ENCODE measurements at places on chromosomes 3 and 15.

DNA sequence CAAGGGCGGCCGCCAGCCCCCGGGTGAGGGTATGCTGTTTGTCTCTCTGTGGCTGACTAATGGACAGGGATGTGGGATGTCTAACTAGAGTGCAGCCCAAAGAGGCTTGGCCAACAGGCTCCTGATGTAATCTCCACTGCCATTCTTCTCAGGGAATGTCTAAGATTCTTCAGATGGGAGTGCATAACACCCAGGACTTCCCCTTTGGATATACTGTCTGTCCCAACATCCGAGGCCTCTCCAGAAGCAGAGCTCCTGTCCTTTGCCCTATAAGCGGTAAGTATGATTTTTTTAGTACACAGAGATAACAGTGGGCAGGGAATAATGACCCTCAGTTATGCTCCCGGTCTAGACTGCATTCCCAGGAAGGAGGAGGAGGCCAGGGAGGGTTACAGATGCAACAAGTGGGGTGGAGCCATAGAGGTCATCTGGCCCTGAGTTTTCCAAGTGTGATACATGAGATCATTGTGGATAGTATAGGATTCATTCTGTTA, 62.5 kb upstream of the SLCO2A1 start:
- no peak for DNase-seq

GRCh38 chr15:91408476-91409076, 308.5 kb downstream of the SV2B start:
- DNase-seq, result peak; percentile 4

DNA sequence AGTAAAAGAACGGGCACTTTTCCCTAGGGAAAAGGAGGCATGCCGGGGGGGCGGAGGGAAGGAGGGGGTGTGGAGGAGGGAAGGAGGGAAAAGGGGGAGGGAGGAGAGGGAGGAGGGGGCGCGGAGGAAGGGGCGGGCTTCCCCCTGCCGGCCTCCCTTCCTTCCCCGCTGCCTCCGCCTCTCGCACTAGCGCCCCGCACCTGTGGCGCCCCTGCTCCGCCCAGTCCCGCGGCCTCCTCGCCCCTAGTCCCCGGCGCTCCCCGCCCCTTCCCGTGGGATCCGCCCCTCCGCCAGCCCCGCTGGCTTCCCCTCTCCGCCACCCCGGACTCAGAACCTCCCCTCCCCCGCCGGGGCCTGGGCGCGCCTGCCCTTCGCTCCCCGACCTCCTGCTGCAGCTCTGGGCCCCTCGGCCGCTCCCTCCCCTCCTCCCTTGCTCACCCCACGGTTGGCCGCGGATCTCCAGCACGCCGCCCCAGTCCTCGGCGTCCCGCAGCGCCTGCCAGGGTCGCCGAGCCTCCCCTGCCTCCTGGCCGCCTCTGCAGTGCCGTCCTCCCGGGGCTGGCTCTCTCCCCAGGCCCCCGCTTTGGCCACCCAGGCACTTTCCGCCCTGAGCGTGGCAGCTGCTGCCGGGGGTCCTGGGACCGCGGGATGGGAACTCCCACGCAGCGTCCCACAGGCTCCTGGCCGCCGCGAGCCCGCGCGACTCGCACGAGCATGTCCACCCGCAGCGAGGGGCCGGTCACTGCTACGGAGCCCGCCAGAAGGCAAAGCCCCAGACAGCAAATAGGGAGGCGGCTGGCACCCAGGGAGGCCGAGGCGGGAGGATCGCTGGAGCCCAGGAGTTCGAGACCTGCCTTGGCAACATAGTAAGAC, 147.4 kb downstream of the TJP1 start:
- DNase-seq, result no peak

GRCh38 chr15:25545017-25545416, 106.2 kb upstream of the UBE3A start:
- no peak for DNase-seq

DNA sequence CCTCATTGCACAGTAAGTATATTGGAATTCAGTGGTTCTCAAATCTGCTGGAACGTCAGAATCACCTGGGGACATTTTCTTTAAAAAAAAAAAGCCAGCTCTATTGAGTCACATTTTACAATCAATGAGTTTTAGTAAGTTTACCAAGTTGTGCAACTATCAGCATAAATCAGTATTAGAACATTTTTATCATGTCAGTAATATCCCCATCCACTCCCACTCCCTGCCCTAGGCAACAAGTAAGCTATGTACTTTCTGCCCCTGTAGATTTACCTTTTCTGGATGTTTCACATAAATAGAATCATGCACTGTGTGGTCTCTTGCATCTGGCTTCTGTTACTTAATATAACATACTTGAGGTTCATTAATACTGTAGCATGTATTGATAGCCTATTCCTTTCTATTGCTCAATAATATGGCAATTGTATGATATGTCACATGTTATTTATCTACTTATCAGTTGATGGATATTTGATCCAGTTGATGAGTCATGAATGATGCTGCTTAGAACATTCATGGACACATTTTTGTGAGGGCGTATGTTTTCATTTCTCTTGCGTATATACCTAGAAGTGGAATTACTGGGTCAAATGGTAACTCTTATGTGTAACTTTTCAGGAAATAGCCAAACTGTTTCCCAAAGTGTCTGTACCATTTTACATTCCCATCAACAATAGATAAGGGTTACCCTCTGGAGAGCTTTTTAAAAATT, 180.5 kb downstream of the THSD4 start:
- DNase-seq, result no peak

GRCh38 chr3:184815046-184815930, 3.3 kb downstream of the VPS8 start:
- no peak for DNase-seq

DNA sequence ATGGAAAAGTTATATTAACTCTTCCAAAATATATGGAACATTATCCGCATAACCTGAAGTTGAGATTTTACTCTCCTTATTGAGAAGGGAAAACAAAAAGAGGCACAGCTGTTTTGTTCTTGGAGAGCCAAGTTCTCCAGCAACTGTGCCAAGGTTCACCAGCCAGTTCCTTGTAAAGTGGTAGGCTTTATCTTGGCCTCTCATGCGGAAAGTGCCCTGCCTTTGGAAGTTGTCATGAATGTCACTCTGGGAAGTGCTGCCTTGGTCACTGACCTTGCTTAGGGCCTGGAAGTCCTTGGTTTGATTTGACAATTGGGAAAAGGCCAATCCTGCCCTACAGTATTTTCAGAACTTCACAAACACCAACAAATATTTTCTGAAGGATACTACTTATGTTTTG, 44.2 kb upstream of the THRB start:
- no peak for DNase-seq

- DNase-seq, result no peak
Observed at GRCh38 chr3:123648696-123649405, 64.0 kb upstream of the HACD2 start.

- DNase-seq, result no peak
Observed at GRCh38 chr3:149828390-149828789, 15.4 kb downstream of the RNF13 start.

- DNase-seq, result no peak
Observed at GRCh38 chr3:14286887-14287500, 108.4 kb downstream of the LSM3 start.

DNA sequence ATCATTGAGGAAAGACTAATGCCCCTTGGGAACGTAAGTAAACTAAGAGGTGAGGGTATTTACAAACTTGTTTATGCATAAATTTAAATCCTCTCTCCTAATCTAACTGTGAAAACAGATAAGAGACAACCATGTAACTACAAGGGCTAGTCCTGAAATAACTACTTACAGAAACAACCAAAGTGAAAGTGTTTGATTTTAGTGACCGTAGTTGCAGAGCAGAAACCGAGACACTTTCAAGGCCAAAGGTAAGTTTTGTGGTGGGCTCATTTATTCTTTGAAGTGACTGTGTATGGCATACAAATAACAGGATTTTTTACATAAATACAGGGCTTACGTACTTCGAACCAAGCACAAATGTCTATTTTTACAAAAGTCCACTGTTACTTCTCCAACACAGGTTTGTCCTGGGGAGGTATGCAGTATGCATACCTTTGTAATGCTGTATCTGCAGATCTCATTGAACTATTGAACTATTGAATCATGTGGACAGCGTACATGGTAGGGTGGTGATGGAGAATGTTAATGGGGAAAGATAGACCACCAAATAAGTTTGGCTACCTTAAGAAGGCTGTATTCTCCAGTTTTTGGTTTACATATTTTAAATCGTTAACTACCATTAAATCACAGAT, 99.6 kb upstream of the RBMS3 start:
- DNase-seq, result no peak

GRCh38 chr3:84755860-84756259, 202.9 kb upstream of the CADM2 start:
- no peak for DNase-seq

DNA sequence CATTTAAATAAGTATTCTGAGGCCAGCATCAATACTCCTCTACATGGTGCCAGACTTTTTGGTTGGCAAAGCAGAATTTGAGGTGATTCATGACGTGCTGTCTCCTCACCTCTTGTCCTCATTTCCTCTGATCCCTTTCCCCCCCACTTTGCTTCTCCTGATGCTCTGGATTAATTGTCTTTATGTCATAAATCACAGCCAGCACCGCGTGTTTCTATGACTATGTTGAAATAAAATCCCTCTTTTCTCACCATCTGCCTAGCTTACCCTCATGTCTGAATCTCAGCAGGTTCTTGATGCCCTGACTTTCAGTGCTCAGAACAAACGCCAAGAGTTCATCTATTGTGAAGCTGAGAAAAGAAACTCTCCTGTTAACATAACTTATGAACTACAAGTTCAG, 19.7 kb upstream of the PTPRG start:
- no peak for DNase-seq

DNA sequence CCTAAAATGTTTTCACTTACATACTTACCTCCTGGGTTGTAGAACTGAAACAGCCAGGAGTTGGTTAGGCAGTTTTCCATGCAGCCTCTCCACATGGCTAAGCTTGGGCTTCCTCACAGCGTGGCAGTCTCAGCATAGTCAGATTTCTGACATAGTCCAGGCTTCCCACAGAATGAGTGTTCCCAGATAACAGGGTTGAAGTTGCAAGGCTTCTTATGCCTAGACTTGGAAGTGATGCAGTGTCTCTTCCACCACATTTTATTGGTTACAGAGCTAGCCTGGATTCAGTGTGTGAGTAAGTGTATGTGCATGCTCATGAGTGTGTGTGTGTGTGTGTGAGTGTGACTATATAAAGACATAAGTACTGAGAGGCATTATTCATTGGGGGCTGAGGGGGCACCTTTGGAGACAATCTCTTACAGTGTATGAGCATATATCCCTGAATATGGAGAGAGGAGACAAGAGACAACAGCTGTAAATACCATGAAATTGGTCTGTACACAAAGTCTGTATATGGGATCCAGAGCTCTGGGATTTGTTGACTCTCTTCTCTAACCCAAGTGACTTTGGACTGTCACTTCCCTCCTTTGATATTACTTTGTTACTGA, 78.1 kb downstream of the ZNF621 start:
- no peak for DNase-seq

- no peak for DNase-seq
Observed at GRCh38 chr15:99163271-99164062, 58.6 kb downstream of the SYNM start.

DNA sequence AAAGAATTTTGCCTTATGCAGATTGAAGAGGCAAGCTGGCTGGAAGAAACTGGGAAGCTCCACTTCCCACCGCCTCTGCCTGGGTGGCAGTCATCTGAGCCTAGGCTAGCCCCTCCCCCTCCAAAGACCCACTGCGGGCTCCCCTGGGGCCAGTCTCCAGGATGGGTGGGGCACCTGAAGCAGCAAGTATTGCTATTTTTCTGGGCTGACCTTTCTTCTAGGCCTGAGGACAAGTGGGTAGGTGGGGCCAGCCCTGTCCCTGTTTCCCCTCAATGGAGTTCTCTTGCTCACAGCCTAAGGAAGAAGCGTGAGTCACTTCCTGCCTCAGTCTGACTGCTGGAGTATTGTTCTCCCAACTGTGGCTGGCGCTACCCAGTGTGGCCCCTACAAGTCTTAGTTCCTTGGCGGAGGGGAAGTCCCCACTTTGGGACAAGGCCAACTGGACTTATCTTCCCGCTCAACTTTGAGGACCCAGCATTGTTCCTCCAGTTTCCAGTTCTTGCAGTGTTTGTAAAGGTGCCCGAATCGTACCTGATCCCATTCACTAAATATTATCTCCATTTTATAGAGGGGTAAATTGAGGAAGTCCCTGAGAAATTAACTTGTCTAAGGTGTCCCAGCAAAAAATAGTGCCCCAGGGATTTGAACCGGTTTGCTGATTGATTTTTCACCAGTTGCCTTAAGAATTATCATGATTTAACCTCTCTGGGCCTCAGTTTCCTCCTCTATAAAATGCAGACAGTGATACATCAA, 1.4 kb downstream of the FURIN start:
- no peak for DNase-seq

DNA sequence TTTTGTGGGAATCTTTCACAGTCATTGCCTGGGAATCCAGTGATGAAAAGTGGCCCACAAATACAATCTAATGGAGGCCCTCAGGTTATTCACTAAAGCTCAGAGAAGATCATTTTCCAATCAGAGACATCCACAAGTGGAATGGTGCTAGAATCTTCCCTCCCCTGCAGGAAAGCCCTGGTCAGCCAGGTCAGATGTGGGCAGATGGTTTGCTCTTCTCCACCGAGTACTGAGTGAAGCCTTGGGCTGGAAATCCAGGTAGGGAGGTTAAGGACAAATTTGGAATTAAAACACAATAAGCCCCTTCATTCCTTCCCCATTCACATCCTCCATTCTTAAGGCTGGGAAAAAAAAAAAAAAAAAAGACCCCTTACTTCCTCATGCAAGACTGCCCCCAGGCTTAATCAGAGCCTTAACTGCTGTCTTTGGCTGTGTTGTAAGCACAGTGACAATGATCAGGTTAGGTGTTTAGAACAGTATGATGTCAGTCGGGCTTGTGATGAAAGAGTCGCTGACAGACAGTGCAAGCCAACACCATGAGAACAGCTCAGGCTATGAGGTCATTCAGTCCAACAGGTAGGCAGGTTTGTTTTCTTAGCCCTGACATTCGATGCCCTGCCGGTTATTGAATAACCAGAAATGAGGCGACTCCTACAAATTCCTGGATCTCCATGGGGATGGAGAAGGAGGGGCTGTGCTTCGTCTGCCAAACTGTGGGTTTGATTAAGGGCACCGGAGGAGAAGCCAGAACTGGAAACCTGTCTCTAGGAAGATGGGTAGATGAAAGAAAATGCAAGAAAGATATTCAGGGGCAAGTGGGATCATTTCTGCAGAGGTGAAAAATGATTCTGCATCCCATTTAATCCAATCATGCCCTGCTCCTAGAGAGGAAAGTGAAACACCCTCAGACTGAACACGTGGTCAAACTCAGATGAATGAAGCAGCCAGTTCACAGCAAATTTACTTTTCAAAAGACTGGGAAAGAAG, 23.5 kb upstream of the HES1 start:
- peak; percentile 92 for DNase-seq

GRCh38 chr3:131702146-131702545, 199.4 kb upstream of the MRPL3 start:
- DNase-seq, result no peak

GRCh38 chr3:23647706-23648258, 158.0 kb upstream of the UBE2E1 start:
- DNase-seq, result no peak

DNA sequence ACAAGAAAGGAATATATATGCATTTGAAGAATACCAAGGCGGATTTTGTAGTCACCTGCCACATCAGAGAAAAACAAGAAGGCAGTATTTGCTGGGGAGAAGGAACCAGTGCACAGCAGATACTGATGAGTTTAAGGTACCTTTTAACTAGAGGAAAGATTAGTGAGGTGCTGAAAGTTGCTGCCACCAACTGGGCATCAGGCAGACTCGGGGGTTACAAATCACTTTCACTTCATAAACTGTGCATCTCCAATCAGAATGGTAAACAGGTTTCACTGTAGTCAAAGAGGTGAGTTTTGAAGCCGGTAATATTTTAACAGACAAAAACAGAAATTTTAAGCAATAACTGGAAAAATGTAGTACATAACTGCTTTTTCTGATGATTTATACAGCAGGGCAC, 4.1 kb downstream of the FBN1 start:
- DNase-seq, result no peak

GRCh38 chr3:42850263-42850662, 25.4 kb downstream of the CYP8B1 start:
- DNase-seq, result no peak

Data from right renal pelvis (tissue), 4 donors.